Naive thymus-derived CD4-positive, alpha-beta T cell (primary cell): ENCODE measurements at places on chromosomes 3 and 15.

GRCh38 chr3:194058189-194058571 lies 77.8 kb upstream of the HES1 start:
- peak; percentile 7 for DNase-seq

DNA sequence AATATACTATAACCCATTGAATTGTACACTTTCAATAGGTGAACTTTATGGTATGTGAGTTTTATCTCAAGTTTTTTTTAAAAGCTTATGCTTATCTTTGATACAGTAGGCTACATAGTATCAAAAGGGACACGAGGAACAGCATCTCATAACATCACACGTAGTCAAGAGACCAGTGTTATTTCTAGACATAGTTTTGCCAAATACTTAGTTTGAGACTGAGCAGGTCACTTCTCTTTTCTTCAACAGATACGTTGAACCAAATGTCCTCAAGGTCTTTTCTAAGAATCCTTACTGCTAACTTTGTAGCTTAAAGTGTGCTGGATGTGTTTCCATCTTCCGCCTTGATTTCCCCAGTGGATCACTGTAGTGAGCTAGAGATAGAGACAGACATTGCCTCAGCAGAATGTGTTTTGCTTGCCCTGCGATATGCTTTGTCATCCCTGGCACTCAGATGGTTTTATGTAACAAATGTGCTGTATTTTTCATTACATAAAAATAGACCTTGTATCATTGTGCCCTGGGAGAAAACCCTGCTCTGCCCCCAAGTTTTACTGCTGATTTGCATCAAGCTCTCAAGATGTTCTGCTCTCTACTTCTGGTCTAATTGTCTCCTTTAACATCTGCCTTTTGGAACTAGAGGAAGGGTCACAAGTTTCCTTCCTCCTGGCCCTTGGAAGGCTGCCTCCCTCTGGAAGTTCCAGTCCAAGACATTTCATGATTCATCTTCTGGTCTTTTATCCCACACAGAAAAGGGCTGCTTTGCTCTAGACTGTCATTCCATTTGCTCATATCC lies 426.4 kb upstream of the RGMA start:
- no peak for DNase-seq

- no peak for DNase-seq
These were observed 259.3 kb downstream of the NAALADL2 start for GRCh38 chr3:175118382-175118941.

DNA sequence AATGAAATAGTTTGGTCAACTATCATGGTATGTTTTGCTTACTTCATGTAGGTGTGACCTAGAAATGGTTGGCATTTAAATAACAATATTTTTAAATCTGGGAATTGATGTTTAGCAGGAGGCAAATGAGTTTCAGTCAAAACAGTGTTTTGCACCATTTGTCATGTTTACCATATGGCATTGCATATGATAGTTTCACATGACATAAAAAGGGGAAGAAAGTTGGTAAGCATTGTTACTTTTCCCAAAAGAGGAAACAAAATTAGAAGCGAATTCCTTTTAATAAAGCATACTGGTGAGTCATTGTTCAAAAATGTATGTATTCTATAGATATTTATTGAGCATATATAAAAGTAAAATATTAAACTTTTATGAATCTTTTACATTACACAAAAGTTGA lies 2.3 kb downstream of the RNF13 start:
- no peak for DNase-seq

- no peak for DNase-seq
These were observed 40.6 kb downstream of the AMOTL2 start for GRCh38 chr3:134333522-134334181.

GRCh38 chr15:88321271-88321670 lies 64.7 kb upstream of the NTRK3 start:
- no peak for DNase-seq

GRCh38 chr15:62793752-62794144 lies 248.8 kb upstream of the TPM1 start:
- DNase-seq: no peak

DNA sequence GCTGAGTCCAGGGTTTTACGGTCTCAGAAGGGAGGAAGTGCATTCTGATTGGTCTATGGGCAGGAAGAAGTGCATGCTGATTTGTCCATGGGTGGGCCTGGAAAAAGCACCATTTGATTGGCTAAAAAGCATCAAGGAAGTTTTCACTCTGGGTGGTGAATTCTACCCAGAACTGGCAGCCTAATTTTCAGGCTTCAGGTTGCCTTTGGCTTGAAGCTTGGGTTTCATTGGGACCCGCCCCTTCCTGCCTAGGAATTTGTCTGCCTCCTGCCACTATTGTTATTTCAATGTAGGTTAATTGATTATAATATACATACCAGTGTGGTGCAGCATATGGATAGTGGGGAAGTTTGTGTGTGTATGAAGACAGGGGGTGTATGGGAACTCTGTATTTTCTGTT lies 1355.9 kb downstream of the SI start:
- DNase-seq: no peak

DNA sequence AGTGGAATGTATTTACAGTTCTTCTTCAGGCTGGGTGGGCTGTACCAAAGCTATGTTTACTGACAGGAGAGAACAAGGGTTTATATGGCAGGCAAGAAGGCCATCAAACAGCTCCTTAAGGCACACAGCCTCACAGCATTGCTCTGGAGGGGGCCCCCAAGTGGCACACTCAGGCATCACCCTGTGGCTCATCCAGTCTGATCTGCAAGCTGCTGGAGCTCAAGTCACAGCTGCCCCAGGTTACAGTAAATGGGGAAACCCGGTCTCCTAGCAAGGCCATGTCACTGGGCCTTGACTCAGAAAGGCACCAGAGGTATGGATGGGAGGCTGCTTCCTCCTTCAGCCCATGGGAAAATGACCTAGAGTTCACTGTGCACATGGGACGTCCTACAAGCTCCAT lies 67.5 kb downstream of the TFG start:
- DNase-seq: no peak

DNA sequence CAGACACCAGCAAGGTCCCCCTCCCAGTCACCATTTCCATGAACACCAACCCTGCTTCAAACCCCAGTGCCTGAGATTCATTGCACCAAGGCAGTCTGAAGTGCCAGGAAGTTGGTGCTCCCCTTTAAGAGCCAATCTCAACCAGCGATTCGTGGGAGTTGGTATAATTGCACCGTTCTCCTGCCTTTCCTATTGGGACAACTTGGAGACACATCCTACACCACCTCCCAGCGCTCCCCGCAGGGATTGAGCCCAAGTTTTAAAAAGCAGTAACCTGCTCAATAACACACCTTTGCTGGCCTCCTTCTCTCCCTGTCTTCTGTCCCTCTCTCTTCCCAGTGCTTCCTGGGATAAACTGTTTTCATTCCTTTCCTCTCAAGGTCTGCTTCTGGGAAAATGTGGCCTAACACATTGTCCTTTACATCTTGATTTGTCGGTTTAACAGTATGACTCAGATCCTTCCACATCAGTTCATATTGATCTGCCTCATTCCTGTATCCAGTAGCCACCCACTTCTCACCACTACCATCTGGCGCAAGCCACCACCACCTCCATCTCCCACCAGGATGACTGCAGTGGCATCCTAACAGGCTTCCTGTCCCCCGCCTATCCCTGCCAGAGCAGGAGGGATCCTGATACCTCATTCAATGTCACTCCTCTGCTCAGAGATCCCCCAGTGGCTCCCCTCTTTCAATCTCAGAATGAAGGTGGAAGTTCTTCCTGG lies 37.8 kb upstream of the HRH1 start:
- no peak for DNase-seq

GRCh38 chr3:189728915-189729314 lies 97.7 kb downstream of the TP63 start:
- no peak for DNase-seq

DNA sequence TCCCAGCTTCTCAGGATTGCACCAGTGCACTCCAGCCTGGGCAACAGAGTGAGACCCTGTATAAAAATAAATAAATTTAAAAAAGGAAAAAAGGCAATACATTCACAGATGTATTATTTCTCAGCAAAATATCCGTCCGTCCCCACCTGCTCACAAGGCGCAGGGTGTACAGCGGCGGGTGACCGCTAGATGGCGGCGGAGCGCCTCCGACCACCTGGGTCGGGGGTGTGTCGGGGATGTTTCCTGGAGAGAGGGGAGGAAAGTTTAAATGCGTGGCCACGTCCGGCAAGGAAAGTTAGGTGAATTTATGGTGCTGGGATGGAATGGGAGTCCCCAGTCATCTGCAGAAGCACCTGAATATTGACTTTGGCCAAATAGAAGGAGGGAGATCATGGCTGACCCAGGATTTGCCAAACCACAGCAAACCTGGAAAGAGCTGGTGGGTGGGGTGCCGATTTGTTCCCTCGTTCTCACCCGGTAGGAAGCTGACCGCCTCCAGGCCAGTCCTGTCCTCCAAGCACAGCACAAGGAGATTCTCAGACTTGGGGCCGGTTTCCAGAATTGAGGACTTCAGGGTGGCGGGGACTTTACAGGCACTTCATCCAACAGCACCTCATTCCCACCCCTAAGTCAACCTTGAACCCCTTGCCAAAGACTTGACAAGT lies 88.3 kb downstream of the TMEM266 start:
- DNase-seq: peak; percentile 63

- no peak for DNase-seq
These were observed 32.7 kb upstream of the LAMP3 start for GRCh38 chr3:183195266-183195665.

GRCh38 chr3:86239946-86240345 lies 751.0 kb downstream of the VGLL3 start:
- DNase-seq: no peak

DNA sequence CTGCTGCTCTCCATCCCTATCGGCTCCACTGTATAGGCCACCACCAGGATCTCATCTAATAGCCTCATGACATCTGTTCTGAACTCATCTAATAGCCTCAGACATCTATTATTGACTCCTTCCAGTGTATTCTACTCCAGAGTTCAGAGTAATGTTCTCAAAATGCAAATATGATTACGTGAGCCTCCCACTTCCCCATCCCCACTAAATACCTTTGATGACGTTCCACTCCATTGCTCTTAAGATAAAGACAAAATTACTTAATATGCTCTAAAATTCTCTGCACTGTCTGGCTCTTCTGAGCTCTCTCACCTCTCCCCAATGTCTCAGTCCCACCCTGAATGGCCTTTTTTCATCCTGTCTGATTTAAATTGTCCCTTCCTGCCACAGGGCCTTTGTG lies 94.7 kb downstream of the SAMMSON start:
- DNase-seq: no peak

DNA sequence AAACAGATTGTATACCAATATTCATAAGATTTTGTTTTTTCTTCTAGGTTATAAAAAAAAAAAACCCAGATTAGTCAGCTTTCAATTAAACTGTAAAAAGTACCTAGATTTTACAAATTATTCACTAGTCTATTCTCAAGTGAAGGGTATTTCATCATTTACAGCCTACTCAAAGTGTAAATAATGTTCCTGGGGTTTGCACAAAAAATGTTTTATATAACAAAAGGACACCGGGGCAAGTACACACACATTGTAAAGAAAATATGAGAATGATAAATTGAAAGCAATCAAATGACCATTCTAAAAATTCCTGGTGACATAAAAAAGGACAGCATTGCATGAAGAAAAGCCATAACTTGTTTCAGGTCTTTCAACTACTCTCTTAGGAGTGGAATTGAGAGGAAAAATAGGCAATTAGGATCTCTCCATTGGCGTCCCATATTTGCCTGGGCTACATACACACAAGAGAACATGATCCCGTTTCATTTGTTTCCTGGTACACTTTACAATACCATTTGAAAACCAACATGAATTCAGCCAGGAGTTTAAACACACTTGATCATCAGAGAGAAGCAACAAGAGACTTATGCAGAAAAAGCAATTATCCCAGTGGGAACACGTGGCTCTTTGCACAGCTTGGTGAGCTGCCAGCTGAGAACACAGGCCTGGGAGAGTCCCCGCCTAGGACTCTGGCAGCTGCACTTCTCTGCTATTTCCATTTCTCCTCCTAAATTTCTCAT lies 1039.2 kb downstream of the ROBO1 start:
- DNase-seq: no peak

DNA sequence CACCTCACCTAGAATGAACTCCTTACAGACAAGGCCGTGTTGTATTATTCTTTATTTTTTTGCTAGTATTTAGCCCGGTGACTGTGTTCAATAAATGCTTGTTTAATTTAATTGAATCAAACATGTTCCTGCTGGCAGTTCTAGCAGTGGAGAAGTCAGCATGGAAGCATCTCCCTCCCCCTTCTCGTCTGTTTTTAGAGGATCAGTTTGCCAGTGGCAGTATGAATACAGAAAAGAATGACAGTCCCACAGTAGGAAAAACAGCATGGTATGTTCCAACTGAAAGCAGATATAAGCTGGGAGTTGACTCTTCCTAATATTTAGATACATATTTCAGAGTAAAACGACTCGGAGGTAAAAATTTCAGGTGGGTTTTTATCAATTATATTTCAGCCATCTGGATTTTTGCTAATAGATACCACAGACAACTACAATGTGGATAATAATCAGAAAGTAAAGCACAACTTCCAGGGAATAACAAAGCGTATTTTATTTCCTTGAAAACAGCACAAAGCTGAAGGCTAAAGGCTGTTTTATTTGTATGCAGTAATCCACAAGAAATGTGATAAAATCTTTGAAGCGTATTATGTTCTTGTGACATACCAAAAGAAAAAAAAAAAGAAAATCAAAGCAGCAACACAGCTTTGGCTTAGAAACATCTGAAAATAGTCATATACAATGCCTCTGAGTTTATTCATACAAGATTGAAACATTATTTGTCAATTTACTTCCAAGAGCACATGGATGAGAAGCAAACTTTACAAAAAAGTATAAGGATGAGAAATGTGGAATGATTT lies 244.5 kb upstream of the KCNMB2 start:
- no peak for DNase-seq

- no peak for DNase-seq
These were observed 54.7 kb downstream of the ITPR1 start for GRCh38 chr3:4547799-4548198.

- DNase-seq: no peak
These were observed 56.9 kb upstream of the TBC1D5 start for GRCh38 chr3:17799312-17799711.

GRCh38 chr3:10666621-10667020 lies 149.4 kb upstream of the SLC6A11 start:
- DNase-seq: no peak

DNA sequence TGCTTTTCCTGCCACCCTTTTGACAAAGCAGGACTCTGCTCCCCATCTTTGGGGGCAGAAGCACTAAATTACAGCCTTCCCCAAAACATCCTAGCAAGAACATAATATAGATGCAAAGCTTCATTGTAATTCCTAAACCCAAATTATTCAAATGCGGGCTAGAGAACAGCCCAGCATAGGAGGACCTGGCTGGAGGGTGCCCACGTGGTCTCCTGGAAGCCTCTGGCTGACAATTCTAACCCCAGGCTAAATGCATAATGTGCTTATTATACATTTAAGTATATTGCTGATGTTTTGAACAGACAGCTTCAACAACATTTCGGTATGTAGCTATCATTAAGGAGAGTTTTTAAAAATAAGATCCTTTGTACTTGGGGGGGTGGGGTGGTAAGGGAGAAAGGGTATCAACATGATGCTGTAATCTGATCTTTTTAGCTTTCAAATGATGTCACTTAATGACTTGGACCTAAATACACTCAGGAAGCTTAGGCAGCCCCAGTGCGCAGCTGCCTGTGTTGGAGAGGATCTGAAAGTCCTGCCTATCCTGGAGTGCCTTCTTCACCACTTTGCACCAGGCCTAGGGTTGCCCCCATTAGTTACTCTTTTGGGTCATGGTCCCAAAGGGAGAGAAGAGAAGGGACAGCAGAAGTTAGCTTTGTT lies 57.2 kb upstream of the USP3 start:
- DNase-seq: no peak
